ENCODE measurements at places on chromosomes 3 and 15.

DNA sequence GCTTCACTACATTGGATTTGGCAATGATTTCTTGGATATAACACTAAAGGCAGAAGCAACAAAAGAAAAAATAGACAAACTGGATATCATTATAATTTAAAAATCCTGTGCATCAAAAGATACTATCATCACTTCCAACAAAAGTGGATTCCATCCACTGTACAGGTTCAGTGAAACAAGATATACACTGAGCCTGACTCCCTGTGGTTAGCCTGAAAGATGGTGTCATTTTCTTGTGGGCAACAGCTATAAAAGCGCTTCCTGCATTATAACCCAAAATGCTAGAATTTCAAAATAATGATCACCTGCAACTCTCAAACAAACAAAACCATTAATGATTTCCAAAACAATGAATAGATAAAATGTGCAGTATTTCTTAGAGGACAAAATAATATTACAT is 39.6 kb upstream of the TBC1D23 start:
- DNase-seq, result no peak

DNA sequence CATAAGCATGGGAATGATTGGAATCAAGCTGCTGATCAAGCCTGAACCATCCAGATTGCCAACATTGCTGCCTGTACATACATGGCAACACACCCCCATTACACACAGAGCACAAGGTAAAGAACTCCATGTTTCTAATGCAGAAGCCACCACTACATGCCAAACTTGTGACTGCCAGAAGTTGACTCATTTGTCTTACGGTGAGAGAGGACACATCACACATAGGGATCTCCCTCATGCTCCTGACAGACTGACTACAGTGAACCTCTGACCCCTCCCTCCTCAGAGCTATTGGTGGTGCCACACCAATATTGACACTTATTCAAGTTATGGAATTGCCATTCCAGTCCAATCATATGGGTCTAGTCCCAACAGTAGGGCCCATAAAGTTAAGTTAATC is 42.3 kb downstream of the EFHB start:
- no peak for DNase-seq

DNA sequence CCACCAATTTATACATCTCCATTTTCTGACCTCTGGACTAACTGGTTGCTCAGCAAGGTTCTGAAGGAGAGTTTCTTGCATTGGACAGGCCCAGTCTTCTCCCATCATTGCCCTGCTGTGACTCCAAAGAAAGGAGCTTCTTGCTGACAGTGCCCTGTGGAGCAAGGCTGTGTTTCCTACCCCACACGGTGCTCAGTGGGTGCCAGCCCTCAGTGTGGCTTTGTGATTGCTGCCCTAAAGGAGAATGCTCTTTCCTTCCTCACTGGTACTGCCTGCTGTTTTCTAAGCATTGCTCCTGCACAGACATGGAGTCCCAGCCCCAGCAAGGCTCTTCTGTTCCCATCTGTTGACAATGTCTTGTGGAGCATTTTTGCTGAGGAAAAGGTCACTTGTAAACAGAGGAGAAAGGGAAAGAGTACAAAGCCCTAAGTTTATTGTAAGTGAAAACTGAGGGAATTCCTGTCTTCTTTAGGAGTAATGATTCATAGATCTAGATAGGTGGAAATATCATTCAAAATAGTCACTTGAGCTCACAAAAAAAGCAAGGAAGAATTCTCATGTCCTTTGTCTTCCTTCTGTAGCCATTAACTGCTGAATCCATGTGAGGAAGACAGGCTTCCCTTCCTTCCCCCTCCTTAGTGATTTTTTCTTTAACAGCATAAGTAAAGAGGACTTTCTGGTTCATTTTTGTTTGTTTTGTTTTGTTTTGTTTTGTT is 62.9 kb downstream of the HMG20A start:
- no peak for DNase-seq

- no peak for DNase-seq
Measured at GRCh38 chr3:151774235-151774634, 39.7 kb upstream of the AADAC start.

DNA sequence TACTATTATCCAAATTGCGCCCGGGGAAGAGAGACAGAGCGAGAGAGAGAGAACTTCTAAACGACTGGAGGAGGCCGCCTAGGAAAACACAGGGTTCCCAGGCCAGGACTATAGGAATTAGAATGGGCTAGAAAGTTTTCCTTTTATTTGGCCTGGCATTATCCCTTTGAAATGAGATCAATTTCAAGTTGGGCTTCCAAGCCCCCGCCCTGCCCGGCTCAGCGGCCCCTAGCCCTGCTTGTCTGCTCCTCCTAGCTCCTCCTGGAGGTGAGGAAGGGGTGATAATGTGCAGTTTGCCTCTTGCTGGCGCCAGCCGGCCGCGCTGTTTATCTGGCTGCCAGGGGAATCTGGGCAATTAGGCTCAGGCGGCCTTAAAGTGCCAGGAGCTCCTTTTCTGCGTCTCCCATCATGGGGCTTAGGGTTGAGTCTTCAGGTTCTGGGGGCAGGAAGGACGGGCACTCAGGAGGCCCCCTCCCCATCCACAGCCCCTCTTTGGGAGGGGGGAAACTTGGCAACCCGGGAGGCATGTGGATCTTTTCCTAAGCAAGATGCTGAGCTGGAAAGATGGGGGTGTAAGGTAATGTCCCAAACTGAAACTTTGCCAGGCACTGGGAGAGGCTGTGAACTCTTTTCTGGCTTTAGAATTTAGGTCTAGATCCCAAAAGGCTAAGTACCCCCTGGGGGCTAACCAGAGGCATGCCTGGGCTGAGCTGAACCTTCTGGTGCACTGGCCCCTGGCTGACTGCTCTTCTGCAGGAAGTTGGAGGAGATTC is 5.5 kb downstream of the SMAD6 start:
- DNase-seq, result no peak

GRCh38 chr3:39349080-39349479 is 19.6 kb downstream of the CCR8 start:
- DNase-seq, result no peak

- DNase-seq, result no peak
Measured at GRCh38 chr15:41258750-41259471, 27.8 kb downstream of the CHP1 start.

GRCh38 chr15:39666677-39667076 is 85.8 kb downstream of the THBS1 start:
- peak; percentile 67 for DNase-seq

DNA sequence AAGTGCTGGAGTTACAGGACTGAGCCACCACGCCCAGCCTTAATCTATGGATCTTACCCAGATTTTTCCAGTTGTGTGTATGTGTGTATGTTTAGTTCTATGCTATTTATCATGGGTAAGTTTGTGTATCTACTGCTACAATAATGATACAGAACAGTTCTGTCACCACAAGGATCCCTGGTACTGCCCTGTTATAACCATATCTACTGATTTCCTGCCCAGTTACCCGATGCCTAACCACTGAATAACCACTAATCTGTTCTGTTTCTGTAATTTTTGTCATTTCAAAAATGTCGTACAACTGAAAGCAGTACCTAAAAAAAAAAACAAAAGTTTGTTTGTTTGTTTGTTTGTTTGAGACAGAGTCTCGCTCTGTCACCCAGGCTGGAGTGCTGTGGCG is 123.7 kb upstream of the RAP2B start:
- no peak for DNase-seq

GRCh38 chr3:189646853-189647542 is 15.8 kb downstream of the TP63 start:
- DNase-seq, result no peak

DNA sequence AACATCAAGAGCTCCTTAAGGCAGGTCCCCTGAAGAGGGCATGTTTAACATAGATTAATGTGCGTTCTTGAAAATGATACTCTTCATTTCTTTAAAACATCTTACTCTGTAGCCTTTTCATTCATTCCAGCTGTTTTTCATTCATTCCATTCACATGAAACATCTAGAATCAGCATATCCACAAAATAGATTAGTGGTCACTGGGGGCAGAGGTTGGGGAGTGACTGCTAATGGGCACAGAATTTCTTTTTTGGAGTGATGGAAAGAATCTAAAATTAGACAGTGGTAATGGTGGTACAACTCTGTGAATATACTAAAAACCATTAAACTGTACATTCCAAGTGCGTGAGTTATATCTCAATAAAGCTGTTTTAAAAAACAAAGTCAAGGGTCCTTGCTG is 15.4 kb upstream of the CXCR6 start:
- no peak for DNase-seq

GRCh38 chr15:51267703-51268083 is 70.7 kb downstream of the CYP19A1 start:
- no peak for DNase-seq
